ENCODE measurements at places on chromosomes 16 and 17. TPM values are rescaled to one million over a fixed set of nuclear protein-coding genes. Genes with fewer than 3 reads are reported as not detected.

DNA sequence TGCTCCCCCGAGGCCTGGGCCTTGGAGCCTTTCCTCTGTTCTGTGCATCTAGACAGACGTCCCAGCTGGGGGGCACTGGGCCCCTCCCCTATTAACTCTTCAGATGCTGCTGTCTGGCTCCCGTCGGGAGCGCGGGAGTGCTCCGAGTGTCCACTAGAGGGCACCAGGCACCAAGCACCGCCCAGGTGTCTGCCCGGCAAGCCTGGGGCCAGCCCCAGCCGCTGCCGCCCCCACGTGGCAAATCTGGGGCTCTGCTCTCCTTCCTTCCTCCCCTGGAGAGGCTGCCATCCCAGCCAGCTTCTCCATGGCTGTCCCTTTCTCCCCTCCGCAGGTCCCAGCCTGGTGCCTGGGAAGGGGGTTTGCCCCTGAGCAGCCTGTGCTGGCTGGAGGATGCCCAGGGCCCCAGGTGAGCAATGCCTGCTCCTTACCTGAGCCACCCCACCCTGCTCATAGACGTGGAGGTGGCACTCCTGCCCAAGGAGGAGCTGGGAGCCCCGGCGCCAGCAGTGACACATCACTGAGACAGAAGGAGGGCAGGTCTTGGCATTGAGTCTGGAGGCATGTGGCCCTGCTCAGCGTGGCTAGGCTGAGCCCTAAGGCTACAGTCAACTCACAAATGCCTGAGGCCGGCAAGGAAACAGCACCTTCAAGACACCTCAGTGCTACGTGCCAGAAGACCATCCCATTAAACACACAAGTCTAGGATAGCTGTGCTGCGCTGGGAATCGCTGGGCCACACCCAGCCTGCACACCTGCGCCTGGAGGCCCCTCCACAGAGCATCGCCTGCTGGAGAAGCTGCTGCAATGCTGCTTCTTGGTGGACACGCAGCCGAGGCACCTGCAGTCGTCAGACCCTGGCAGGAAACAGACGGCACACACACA lies 19.7 kb downstream of the TMEM235 start:
- no peak overlapping the region for H3K27ac ChIP-seq
- no peaks in the 10 kb centered on the region for H3K36me3 ChIP-seq
- H3K4me1 ChIP-seq, result peaks cover 27% of the 10 kb centered on the region
- DNase-seq, result peak; percentile 86
- no peak overlapping the region for H3K4me3 ChIP-seq

DNA sequence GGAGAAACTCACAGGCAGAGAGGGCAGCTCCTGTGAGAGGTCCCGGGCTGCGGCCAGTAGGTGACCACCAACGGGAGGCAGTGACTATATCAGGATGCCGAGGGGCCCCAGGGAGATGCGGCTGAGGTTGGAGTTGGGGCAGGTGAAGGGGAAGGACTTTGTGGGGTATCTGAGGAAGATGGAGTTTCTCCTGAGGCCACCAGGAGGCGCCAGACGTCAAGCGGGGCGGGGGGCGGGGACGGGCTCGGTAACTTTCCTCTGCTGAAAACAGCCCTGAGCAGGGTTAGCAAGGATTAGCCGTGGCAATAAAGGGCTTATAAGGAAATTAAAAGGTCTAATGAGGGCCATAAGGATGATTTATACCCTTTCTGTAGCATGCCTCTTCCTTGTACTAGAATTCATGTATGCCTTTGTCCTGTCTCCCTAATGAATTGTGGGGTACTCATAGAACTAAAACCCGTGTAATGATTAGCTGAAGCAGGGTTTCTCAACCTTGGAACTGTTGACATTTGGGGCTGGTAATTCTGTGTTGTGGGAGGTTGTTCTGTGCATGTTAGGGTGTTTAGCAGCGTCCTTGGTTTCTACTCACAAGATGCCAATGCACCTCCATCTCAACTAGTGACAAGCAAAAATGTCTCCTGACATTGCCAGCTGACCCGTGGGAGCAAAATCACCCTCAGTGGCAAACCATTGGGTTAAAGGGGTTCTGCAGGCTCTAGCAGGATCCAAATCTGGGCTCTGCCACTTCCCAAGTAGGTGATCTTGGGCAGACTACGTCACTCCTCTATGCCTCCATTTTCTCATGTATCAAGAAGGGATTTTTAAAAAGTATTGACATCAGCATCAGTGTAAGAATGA lies 74.8 kb upstream of the GRIN2A start:
- peaks cover 8% of the 10 kb centered on the region for H3K4me1 ChIP-seq
- H3K27me3 ChIP-seq, result peaks cover 15% of the 10 kb centered on the region
- DNase-seq, result no peak
- no peak overlapping the region for H3K4me3 ChIP-seq
- no peak overlapping the region for H3K27ac ChIP-seq

Gene AIPL1
- total RNA-seq, result not detected

Gene TBC1D3D
- total RNA-seq, result not detected

Gene VASN
- total RNA-seq, result 23.2 TPM
